GM12891 (cell line): ENCODE measurements at places on chromosomes 7 and 10.
A peak's percentile ranks its signal among the peaks of the same experiment; 100 is the strongest.

DNA sequence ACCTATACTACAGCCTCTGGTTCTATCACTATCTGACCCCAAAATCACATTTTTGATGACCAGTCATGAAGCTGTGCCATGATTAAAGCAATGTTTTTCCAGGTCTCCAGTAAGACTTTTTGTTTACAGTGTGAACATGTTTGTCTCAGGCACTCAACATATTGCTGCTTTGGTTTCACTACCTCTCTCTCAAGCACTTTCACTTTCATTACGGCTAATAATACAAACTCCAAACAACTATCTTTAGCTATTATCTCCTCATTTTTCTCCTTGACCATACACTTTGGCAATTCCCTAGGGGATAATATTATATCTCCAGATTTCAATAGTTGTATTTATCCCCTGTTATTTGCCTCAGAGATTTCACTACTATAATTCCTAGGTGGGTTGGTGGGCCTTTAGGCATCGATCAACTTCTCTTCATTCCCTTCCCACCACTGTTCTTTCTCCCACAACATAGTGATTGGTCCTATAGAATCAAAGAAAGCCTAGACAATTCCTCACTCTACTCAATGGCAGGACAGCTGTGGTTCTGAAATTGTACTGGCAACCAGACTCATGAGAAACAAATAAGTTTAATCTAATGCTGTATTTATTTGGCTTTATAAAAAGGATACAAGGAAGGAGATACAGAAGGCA, 261.4 kb upstream of the ZWINT start:
- peak; percentile 5 for DNase-seq

GRCh38 chr10:74669210-74669609, 157.2 kb upstream of the KAT6B start:
- no peak for DNase-seq

DNA sequence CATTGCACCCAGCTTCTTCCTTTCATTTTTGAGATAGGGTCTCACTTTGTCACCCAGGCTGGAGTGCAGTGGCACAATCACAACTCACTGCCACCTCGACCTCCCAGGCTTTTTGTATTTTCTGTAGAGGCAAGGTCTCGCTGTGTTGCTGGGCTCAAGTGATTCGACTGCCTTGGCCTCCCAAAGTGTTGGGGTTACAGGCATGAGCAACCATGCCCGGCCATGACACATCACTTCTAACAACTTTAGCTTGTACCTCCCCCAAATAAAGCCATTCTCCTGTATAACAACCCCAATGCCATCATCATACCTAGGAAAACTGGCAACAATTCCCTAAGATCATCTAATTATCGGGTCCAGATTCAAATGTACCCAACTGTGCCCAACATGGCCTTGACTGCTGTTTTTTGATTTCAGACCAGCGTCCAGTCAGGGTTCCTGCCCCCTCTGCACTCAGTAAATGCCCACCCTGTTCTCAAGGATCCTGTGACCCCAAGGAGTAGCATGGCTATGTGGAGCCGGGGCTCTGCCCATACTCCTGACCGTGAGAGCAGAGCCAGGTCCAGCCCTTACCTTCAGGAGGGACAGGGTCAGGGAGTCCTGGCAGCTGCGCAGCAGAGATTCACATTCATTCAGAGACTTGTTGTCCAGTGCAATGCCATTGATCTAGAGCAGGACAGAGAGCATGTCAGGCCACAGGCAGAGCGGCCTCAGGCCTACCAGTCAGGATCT, 102.6 kb downstream of the DLG5 start:
- DNase-seq, result no peak

DNA sequence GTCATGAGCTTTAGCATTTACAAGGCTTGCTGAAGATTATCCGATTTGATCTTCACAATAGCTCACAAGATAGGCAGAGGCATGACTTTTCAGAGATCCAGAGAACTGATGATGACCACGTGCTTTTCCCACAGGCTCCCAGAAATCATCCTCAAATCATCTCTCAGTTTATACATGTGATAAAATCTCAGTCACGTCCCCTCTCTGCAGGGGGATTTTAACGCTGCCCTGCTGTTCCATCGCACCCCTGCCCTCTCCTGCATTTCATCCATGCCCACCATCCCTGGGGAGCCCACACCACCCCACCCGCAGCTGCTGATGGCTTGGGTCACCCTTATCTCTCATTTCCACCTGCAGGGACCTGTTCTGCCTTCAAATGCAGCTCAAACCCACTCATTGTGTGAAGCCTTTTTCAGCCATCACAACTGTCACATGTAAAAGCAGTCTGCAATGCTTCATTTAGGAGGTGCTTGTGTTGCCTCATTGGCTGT, 141.8 kb downstream of the DIP2C start:
- DNase-seq, result no peak

DNA sequence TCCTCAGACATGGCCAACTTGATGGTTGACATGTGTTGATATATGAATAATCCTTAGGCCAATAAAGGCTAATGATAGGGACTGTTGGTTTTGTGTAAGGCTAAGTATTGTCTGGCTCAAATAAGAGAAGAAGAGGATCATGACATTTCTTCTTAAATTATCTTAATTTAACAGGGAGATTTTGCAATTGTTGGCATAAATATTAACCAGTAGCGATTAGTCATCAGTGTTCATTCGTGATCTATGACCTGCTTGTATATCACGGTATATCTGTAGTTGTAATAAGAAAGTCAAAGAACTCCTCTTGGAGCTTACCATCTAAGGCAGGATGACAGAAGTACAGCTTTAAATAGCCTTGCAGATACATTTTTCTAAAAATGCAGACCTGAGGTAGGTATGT, 196.4 kb downstream of the CREB5 start:
- no peak for DNase-seq

DNA sequence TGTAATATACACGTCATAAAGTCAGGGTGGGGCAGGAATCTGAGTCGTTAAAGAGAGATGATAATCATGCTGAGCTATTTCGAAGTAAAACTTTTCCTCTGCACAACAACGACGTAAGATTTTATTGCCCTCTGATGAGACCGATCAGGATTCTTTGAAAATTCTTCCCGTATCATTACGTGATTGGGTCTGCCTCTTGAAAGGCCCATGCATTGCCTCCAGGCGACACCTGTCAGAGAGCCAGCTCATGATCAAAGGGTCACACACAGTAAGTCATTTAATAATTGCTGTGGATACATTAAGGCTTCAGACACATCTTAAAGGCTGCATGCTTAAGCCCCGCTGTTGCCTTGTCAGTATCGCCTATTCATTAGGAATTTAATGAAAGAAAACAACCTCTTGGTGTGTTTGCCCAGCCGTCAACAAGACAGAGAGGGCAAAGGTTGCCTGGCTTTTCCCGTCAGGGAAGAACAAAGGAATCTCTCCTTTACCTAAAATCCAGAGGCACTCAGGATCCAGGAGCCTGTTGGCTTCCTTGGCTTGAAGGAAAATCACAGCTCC, 189.0 kb upstream of the SH2B2 start:
- DNase-seq, result no peak

GRCh38 chr10:128848810-128849209, 618.2 kb upstream of the MGMT start:
- no peak for DNase-seq

- DNase-seq, result no peak
Measured at GRCh38 chr7:106382129-106382528, 97.3 kb upstream of the NAMPT start.

GRCh38 chr10:110525349-110526260, 27.9 kb downstream of the DUSP5 start:
- DNase-seq, result no peak

DNA sequence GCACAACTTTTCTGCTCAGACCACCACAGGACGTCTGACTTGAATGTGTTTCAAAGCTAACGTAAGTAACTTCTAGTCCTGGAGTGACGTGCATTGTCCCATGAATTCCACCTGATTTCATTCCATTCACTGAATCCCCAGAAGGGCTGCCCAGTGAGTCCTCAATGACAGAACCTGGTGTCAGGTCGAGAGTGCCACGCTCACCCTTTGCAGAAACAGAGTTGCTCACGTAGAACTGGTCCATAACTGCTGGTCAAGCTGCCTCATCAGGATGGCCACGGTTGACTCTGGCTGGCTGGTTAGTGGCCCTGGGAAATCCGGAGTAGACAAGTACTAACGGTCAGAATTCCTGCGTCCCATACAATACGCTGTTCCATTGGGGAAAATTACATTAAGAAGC, 50.6 kb upstream of the UBE3C start:
- no peak for DNase-seq

- DNase-seq, result no peak
Measured at GRCh38 chr7:116806046-116806944, 56.1 kb upstream of the CAPZA2 start.

DNA sequence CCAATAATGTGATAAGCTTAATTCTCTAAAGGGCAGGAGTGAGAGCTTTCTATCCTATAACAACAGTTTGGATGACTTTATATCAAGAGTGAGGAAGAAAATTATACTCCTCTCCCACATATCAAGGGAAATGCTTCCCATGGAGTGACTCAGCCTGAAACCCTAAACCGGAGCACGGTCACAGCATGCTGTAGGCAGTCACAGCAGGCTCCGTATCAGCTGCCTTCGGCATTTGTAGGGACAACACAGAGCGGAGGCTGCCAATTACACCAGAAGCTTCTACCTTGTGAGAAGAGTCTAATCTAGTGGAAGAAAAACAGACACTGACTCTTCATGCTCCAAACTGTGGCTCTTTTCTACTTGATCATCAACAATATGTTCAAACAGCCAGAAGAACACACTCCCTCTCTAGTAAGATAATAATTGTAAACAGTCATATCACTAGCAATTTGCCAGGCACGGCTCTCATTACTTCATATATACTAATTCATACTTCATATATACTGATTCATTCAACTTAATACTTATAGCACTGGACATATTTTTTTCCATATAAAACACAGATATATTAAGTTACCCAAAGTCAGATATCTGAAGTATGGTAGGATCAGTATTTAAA, 65.9 kb downstream of the DGKB start:
- no peak for DNase-seq

- no peak for DNase-seq
Measured at GRCh38 chr7:127382301-127383085, 10.0 kb downstream of the ZNF800 start.

DNA sequence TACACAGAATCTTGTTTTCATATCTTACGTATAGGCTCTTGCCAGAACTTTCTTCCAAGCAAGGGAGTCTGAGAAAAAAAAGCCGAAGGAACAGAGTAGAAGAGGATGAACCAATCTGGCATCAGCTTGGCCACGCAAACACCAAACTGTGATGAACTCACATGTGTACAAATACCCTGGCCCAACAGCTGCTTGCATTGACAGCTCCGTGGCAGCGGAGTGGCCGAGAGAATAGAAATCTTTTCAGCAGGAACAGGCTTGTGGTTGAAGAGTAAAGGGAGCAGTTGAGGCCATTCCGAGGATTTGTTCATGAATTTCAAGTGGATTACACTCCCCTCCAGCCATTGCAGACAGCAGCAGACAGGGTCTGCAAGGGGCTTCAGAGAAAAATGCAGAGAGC, 173.8 kb upstream of the PLXNA4 start:
- DNase-seq, result no peak

GRCh38 chr10:96360766-96361165, 2.0 kb upstream of the OPALIN start:
- DNase-seq, result no peak

DNA sequence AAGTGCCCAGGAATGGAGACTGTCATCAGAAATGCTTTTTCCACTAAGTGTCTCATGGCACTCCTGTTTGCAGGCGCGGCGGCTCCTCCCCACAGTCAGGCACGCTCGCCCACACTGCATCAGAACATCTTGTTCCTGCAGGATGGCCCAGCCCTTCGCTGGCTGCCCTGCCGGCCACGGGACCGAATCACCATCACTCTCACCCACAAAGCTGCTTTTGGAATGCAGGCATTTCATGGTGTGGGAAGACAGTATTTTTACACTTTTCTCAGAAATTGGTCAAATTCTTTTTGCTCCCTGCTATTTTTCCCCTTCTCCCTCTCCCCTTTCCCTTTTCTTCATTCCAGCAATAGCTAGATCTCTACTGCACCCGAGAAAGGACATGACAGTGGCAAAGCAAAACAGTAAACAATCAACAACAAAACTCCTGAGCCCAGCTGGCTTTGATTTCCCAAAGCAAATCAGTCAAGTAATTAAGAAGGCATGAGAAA, 176.1 kb upstream of the TNS3 start:
- no peak for DNase-seq

- no peak for DNase-seq
Measured at GRCh38 chr7:102029616-102030015, 212.2 kb downstream of the CUX1 start.
